ENCODE measurements at places on chromosomes 5 and 9.

DNA sequence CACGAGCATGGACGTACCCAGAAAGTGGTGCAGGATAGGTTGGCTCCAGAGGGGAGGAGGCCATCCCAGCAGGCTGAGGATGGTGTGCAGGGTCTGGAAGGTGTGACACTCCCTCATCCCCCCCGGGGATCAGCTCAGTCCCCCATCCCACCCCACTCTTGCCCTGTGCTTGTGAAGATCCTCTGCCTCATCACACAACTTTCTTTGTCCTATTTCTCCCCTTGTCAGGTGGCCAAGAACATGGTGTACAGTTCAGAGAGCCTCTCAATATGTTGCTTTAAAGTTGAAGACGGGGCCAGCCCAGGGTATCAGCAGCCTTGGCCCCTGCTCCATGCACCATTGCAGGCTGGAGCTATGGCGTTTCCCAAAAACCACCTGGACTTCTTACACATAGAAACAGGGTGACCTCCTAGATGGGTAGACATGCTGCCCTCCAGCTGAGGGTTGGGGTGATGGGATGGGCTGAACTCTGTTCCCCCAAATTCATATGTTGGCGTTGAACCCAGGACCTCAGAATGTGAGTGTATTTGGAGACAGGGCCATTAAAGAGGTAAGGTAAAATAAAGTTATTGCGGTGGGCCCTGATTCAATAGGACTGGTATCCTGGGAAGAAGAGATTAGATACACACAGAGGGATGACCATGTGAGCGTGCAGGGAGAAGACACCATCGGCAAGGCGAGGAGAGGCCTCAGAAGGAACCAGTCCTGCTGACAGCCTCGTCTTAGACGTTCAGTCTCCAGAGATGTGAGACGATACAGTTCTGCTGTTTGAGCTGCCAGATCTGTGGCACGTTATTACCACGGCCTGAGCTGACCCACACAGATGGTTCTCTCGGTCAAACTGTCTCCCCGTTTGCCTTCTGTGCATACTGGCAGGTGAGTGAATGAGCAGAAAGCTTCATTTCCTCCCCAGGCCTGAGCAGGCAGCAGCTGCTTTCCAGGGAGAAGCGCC, 272.5 kb downstream of the GADD45G start:
- no peak for DNase-seq

- DNase-seq = no peak
Measured at GRCh38 chr9:31492229-31492628, 892.2 kb upstream of the ACO1 start.

GRCh38 chr5:57651127-57651526, 168.5 kb upstream of the ACTBL2 start:
- DNase-seq = no peak

DNA sequence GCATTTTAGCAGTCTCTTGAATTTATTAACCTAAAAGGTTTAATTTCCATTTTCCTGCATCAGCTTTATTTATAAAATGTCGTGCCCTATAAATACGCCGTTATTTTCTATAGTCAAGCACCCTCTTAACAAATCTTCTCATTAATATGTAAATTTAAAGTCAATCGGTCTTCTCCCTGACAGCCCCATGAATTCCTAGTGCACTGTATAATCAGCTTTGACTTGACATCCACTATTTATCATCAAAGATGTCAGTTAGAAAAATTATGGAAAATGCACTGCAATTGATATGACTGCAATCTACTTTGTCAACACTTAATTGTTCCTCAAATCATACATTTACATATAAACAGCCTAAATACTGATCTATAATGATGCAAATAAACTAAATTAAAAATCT, 83.4 kb downstream of the AP3B1 start:
- DNase-seq = no peak

DNA sequence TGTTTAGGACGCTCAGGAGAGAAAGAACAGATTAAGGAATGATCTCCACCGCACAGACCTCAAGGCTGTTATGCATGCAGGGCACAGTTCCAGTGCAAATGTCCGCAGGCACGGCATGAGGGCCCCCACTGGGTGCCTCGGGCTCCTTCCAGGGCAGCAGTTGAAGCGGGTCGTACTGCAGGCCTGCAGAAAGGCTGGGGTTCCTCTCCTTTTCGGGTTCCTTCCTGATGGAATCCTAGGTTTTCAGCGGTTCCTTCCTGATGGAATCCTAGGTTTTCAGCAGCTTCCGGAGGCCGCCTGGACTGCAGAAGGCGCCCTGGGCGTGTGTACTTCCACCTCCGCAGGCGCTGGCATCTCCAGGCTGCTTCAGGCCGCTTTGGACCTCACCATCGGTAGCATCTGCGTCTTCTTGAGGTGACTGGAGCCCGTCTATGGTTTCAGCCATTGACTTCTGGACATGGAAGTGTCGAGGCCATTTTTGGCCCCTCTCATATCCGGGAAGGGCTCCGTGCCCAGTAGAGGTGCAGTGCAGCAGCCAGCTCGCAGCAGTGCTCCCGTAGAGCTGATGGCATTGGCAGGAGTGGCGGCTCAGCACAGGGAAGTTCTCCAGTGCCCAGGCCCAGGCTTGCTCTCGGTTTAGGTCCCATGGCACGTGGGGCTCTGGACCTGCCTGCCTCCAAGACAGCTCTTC, 5.6 kb upstream of the MGAT4B start:
- DNase-seq = no peak

DNA sequence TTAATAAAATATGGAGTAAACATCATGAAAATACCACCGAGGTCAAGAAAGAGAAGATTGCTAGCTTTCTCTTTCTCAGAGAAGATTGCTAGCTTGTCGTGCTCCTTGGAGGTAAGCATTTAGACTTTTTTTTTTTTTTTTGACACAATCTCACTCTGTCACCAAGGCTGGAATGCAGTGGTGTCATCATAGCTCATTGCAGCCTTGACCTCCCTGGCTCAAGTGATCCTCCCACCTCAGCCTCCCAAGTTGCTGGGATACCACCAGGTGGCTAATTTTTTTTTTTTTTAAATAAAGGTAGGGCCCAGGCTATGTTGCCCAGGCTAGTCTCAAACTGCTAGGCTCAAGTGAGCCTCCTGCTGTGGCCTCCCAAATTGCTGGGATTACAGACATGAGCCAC, 26.3 kb upstream of the CPLANE1 start:
- no peak for DNase-seq

DNA sequence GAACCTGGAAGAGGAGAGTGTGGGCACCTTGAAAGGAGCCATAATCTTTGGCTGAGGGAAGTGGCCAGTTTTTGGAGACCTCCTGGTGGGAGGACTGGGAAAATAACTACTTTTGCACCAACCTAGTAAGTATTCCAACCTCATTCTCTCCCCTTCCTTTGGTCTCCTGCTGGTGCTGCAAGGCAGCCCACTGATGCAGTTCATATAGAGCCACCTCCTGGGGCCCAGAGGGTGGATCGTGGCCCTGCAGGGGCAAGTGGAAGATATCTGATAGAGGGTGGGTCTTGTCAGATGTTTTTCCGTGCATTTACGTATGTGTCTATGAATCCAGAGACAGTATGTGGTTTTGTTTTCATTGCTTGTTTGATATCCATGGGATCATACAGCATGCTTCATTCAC, 172.8 kb upstream of the PITX1 start:
- no peak for DNase-seq

DNA sequence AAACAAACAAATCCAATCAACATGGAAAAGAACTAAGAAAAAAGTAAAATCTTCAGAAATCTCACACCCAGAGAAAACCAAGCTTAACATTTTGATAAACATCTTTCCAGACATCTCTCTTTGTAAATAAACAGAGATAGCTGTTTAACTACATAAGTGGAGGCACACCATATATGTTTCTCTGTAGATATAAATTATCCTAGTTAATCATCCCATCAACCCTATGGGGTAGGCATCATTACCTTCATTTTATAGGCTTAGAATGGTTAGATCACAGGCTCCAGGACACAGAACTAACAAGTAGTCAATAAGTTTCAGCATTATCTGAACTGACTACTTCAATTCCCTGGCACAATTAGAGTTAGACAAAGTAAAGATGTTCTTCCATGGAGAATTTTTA, 22.4 kb upstream of the NDFIP1 start:
- DNase-seq = no peak

- DNase-seq = no peak
Measured at GRCh38 chr9:76358628-76359280, 35.5 kb downstream of the RFK start.

DNA sequence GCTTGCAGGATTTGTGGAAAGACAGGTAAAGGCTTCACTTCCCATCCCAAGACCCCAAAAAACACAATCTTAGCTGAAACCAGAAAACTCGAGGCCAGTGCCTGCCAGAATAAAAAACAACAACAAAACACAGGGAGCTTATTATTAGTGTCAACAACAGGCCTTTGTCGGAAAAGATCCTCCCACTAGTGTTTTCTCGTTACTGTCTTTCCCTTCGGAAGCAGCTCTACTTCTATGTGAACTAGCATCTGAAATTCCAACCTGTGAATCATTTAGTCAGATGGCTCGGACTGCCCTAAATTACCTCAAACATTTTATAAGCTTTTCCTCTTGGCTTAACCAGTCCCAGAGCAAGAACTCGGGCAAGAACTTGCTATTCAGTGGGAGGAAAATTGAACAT, 122.2 kb upstream of the GNA14 start:
- no peak for DNase-seq

DNA sequence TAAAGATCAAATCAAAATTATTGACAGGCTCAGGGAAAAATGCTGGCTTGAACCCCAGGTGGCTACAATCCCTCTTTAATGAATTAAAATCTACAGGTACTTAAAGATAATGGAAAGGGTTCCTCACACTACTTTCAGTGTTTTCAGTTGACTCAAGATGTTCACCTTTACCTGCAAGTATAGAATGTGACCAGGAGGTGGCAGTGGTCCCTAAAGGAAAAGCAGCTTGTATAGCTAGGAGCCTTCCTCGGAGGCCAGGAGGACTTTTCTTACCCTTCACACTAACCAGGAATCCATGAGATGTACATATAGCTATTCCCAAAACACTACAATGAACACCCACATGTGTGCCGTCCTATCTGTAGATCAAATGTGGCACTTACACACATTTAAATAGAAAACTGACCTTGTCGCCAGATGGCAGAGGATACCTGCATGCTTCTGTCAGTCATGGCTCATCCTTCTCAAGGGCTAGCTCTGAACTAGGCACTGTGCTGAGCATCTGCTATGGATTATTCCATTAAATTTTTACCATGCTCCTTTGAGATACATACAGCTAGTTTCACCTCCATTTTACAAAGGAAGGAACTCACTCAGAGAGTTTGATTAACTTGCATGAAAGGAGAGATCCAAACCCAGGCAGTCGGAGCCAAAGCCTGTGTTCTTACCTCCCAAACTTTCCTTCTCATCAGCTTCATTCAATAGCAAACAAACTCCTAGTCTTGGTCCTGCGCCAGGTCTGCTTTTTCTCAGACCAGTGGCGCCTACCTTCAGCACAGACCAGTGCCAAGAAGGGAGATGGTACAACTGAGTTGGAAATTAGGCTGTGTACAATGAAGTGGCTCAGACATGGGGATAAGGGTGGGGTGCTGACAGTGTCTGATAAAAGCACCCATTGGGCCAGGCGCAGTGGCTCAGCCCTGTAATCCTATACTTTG, 24.5 kb downstream of the C9orf152 start:
- peak; percentile 71 for DNase-seq

GRCh38 chr9:92734931-92735635, 29.6 kb downstream of the BICD2 start:
- DNase-seq = no peak

DNA sequence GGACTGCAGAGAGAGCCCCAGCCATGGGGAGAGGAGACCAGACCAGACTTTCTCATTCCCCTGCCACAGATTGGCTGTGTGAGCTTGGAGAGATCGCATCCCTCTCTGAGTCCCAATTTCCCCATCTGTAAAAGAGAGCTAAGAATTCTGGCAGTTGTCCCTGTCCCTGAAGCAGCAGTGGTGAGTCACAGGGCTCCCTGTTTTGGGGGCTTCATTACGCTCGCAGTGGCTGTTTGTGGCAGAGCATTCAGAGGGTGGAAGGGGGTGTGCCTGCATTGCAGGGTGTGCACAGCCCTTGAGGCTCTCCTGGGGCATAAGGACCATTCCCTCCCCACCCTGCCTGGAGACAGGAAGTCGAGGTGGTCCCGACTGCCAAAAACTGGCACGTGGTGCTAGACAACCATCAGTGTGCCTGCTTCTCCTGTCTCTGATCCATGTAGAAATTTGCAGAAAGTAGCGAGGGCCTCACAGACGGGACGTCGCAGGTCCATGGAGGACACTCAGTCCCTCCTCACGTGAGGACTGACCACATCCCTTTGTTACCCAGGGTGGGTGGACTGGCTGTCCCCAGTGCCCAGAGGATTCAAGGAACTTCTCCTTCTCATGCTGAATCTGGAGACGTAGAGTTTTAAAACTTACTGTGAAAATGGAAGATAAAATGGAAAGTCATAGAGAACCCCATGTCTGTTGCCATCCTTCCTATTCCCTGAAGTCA, 35.3 kb downstream of the HRH2 start:
- DNase-seq = no peak

DNA sequence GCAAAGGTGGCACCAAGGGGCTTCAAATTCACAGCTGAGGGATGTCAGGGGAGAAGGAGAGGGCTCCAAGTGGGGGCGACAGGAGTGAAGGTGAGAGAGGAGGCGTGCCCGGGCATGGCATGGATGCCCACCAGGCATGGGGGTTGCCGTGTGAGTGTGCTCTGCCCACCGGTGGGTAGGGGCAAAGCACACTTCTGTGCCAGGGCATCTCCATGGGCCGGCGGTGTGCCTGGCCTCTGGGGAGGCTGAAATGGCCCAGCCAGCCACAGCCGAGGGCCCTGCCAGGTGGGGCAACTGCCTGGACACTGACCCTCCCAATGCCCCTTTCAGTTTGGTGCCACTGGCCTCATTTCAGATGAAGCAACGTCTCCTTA, 14.0 kb upstream of the RNU6ATAC start:
- DNase-seq = no peak

- DNase-seq = no peak
Measured at GRCh38 chr9:122179690-122180074, 20.0 kb downstream of the MORN5 start.

GRCh38 chr5:157030692-157031091, 28.2 kb downstream of the HAVCR1 start:
- DNase-seq = no peak

- DNase-seq = no peak
Measured at GRCh38 chr9:115413304-115413703, 295.3 kb upstream of the TNC start.

GRCh38 chr9:85884256-85884655, 56.7 kb upstream of the NAA35 start:
- DNase-seq = peak; percentile 26
